Chondrocyte (in vitro differentiated cells): ENCODE measurements at places on chromosomes 4 and X.

DNA sequence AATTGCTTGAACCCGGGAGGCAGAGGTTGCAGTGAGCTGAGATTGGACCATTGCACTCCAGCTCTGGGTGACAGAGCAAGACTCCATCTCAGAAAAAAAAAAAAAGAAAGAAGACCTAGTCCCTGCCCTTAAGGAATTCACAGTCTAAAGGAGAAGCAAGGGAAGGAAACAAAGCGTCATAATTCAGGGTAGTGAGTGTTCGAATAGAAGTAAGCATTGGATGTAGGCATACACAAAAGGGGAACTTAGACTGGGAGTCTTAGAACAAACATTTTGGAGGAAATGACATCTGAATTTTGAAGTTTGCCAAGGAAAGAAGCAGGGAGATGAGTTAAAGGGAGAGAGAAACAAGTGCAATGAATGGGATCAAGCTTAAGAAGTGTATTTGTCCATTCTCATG lies 32.4 kb downstream of the PPM1K start:
- no peak overlapping the region for H3K4me3 ChIP-seq
- H3K4me1 ChIP-seq, result no peaks in the 10 kb centered on the region
- no peak overlapping the region for H3K27ac ChIP-seq

DNA sequence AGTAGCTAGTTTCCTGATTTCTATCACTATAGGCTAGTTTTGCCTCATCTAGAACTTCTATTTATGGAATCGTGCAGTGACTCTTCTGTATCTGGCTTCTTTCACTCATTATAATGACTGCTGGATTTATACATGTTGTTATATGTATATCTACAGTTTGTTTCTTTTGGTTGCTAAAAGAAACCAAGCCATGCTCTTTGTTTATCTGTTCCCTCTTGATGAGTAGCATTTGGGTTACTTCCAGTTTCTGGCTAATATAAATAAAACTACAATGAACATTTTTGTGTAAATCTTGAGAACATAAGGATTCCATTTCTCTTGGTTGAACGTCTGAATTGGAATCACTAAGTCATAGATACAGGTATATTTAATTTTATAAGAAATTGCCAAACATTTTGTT lies 73.9 kb downstream of the ARHGAP24 start:
- H3K36me3 ChIP-seq, result peaks cover 6% of the 10 kb centered on the region
- no peak overlapping the region for H3K27ac ChIP-seq
- DNase-seq, result no peak
- H3K4me3 ChIP-seq, result no peak overlapping the region
- peaks cover 8% of the 10 kb centered on the region for H3K4me1 ChIP-seq

- no peak overlapping the region for H3K4me3 ChIP-seq
- peaks cover 2% of the 10 kb centered on the region for H3K36me3 ChIP-seq
- DNase-seq, result no peak
- no peak overlapping the region for H3K27ac ChIP-seq
- no peaks in the 10 kb centered on the region for H3K27me3 ChIP-seq
- H3K4me1 ChIP-seq, result no peaks in the 10 kb centered on the region
Measured at GRCh38 chr4:141534985-141535384, 101.4 kb upstream of the IL15 start.

GRCh38 chr4:172727631-172728030 lies 441.0 kb upstream of the GALNT7 start:
- H3K4me1 ChIP-seq, result no peaks in the 10 kb centered on the region
- no peak overlapping the region for H3K27ac ChIP-seq
- H3K36me3 ChIP-seq, result no peaks in the 10 kb centered on the region
- no peak for DNase-seq
- no peak overlapping the region for H3K4me3 ChIP-seq
- no peaks in the 10 kb centered on the region for H3K27me3 ChIP-seq

DNA sequence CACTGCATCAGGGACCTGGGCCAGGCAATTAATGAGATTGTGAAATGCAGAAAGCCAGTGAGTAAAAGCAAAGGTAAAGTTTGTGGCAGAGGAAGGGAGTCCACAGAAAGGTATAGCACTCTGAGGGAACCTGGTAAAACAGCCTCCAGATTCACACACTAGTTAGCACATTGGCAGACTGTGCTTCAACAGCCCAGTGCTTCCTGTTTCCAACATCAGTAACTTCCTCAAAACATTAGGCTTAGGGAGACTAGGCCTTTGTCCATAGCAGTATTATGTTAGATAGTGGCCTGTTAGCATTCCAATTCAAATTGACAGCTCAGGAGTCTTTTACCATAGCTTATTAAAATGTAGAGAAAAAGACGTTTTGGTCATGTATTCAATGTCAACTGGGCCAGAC lies 582.6 kb upstream of the ACTRT1 start:
- no peaks in the 10 kb centered on the region for H3K27me3 ChIP-seq
- H3K27ac ChIP-seq, result no peak overlapping the region
- no peak for DNase-seq
- no peaks in the 10 kb centered on the region for H3K4me1 ChIP-seq

GRCh38 chr4:15100994-15101695 lies 98.9 kb downstream of the CPEB2 start:
- H3K36me3 ChIP-seq, result peaks cover 2% of the 10 kb centered on the region
- no peak overlapping the region for H3K4me3 ChIP-seq
- no peak overlapping the region for H3K27ac ChIP-seq
- no peak for DNase-seq
- peaks cover 9% of the 10 kb centered on the region for H3K4me1 ChIP-seq
- no peaks in the 10 kb centered on the region for H3K27me3 ChIP-seq

GRCh38 chr4:118354913-118355312 lies 2.1 kb upstream of the PRSS12 start:
- H3K4me1 ChIP-seq, result peaks cover 27% of the 10 kb centered on the region
- DNase-seq, result no peak
- no peak overlapping the region for H3K4me3 ChIP-seq
- no peaks in the 10 kb centered on the region for H3K36me3 ChIP-seq
- no peak overlapping the region for H3K27ac ChIP-seq

GRCh38 chr4:13126976-13127910 lies 356.9 kb downstream of the RAB28 start:
- H3K27ac ChIP-seq, result no peak overlapping the region
- no peak overlapping the region for H3K4me3 ChIP-seq
- DNase-seq, result no peak

- no peak for DNase-seq
- no peak overlapping the region for H3K4me3 ChIP-seq
- H3K27ac ChIP-seq, result no peak overlapping the region
- no peaks in the 10 kb centered on the region for H3K4me1 ChIP-seq
Measured at GRCh38 chr4:21529214-21529613, 419.4 kb downstream of the KCNIP4 start.

DNA sequence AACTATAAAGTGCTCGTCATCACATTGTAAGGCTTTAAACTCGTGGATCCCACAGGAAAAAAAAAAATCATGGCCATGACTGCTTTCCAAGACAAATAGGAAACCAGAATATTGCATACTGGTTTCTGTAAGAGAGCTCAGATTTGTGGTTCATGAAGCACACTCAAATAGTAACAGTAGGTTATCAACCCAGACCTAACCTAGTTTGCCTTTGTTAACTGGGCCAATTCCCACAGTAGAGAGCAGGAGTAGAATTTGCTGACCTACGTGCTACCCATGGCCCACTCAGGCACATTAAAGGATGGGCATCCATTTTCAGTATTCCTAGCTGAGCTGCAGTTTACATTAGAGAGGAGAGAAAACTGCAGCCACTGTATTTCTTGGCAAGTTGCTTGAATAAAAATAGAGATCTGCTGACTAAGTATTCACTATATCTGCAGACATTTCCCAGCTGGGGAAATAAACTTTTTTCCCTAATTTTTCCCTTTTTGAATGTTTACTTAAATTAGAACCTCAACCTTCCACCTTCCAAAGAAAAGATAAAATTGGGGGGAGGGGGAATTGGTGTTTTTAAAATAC lies 218.5 kb downstream of the SPANXN3 start:
- no peaks in the 10 kb centered on the region for H3K4me1 ChIP-seq
- H3K27me3 ChIP-seq, result no peaks in the 10 kb centered on the region
- H3K4me3 ChIP-seq, result no peak overlapping the region
- no peak overlapping the region for H3K27ac ChIP-seq
- no peaks in the 10 kb centered on the region for H3K36me3 ChIP-seq
- DNase-seq, result no peak

DNA sequence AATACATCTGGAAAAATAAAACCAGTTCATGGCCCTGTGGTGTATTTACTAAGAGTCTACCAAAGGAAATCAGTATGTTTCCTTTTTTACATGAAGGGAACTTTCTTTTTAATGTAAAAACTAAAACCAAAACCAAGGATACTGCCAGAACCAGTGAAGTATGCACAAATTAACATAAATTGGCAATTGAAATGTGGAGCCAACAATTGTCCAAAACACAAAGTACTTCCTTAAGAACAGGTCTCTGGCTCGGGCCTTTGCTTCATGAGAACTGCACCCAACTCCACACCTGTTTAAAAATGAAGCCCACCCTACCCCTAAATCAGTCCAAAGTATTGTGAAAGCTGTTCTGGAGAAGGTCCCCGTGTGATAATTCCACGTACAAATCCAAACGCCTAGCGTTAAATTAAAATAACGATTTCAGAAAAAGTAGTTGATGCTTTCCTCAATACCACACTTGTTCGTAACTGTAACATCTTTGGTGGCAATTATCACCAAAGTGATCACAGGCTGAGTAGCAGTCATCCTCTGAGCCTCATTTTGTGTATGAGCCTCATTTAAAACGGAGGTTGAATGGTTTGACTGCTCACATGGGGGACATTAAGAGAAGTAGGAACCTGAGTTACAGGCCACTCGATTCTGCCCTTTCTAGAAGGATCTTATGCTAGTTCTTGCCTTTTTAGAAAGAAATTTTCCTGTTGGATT lies 93.0 kb downstream of the GEMIN8 start:
- H3K4me3 ChIP-seq, result peak overlapping the region; percentile 86
- H3K36me3 ChIP-seq, result peaks cover 1% of the 10 kb centered on the region
- H3K27ac ChIP-seq, result no peak overlapping the region
- H3K27me3 ChIP-seq, result peaks cover 2% of the 10 kb centered on the region

GRCh38 chr4:70979445-70980008 lies 13.9 kb upstream of the DCK start:
- DNase-seq, result no peak

- H3K4me3 ChIP-seq, result no peak overlapping the region
- no peak overlapping the region for H3K27ac ChIP-seq
- no peak for DNase-seq
Measured at GRCh38 chr4:152380919-152381318, 155.0 kb downstream of the FBXW7 start.

GRCh38 chr4:78310740-78311115 lies 240.8 kb upstream of the ANXA3 start:
- peaks cover 12% of the 10 kb centered on the region for H3K36me3 ChIP-seq
- no peak for DNase-seq
- H3K4me3 ChIP-seq, result no peak overlapping the region
- peaks cover 5% of the 10 kb centered on the region for H3K27me3 ChIP-seq
- no peak overlapping the region for H3K27ac ChIP-seq

- H3K36me3 ChIP-seq, result no peaks in the 10 kb centered on the region
- H3K4me1 ChIP-seq, result peaks cover 45% of the 10 kb centered on the region
- peak overlapping the region; percentile 13 for H3K4me3 ChIP-seq
- H3K27me3 ChIP-seq, result no peaks in the 10 kb centered on the region
Measured at GRCh38 chrX:13899607-13900006, 82.7 kb upstream of the GPM6B start.

DNA sequence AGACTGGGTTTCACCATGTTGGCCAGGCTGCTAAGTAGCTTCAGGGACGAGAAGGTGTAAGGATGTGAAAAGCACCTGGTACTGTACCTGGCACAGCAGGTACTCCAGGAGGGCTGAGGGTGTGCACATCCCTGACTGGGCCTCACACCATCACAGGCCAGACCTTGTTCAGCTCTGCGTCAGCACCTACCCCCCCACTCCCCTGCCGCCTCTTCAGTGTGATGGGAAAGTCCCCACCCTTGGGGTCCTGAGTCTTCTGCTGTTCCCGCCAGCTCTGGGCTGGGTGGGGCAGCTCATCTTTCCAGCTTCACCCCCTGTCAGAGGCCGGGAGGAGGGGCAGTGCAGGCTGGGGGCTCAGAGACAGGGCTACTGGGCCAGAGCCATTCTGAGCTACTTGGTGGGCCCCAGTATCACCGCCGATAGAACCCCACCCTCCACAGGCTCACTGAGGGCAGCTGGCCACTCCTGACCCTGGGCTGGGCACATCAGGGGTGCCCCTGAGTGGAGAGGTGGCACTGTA lies 6.7 kb upstream of the SH3BP2 start:
- H3K4me3 ChIP-seq, result no peak overlapping the region
- peaks cover 3% of the 10 kb centered on the region for H3K36me3 ChIP-seq
- no peak overlapping the region for H3K27ac ChIP-seq
- H3K4me1 ChIP-seq, result peaks cover 3% of the 10 kb centered on the region
- peak; percentile 73 for DNase-seq
- H3K27me3 ChIP-seq, result peaks cover 6% of the 10 kb centered on the region

- H3K27ac ChIP-seq, result no peak overlapping the region
- H3K27me3 ChIP-seq, result no peaks in the 10 kb centered on the region
- H3K36me3 ChIP-seq, result no peaks in the 10 kb centered on the region
- no peak overlapping the region for H3K4me3 ChIP-seq
- H3K4me1 ChIP-seq, result no peaks in the 10 kb centered on the region
Measured at GRCh38 chrX:49977319-49978090, 55.1 kb downstream of the CLCN5 start.

DNA sequence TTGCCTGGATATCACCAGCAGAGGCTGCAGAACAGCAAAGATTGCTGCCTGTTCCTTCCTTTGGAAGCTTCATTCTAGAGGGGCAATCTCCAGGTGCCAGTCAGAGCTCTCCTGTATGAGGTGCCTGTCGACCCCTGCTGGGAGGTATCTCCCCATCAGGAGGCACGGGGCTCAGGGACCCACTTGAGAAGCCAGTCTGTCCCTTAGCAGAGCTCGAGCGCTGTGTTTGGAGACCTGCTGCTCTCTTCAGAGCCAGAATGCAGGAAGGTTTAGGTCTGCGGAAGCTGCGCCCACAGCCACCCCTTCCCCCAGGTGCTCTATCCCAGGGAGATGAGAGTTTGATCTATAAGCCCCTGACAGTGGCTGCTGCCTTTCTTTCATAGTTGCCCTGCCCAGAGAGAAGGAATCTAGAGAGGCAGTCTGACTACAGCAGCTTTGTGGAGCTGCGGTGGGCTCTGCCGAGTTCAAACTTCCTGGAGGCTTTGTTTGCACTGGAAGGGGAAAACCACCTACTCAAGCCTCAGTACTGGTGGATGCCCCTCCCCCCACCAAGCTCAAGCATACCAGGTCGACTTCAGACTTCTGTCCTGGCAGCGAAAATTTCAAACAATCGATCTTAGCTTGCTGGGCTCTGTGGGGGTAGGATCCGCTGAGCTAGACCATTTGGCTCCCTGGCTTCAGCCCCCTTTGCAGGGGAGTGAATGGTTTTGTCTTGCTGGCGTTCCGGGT lies 57.9 kb downstream of the DKK2 start:
- peak overlapping the region; percentile 36 for H3K27ac ChIP-seq
- DNase-seq, result peak; percentile 60
- peaks cover 20% of the 10 kb centered on the region for H3K36me3 ChIP-seq
- peaks cover 16% of the 10 kb centered on the region for H3K4me1 ChIP-seq
- no peak overlapping the region for H3K4me3 ChIP-seq
- no peaks in the 10 kb centered on the region for H3K27me3 ChIP-seq

- no peak overlapping the region for H3K4me3 ChIP-seq
- no peak for DNase-seq
- H3K27me3 ChIP-seq, result peaks cover 31% of the 10 kb centered on the region
- no peaks in the 10 kb centered on the region for H3K36me3 ChIP-seq
- H3K4me1 ChIP-seq, result no peaks in the 10 kb centered on the region
Measured at GRCh38 chr4:99648321-99648720, 9.3 kb downstream of the C4orf54 start.

GRCh38 chr4:71107726-71108125 lies 114.3 kb downstream of the DCK start:
- no peaks in the 10 kb centered on the region for H3K4me1 ChIP-seq
- no peaks in the 10 kb centered on the region for H3K36me3 ChIP-seq
- peaks cover 14% of the 10 kb centered on the region for H3K27me3 ChIP-seq
- H3K4me3 ChIP-seq, result no peak overlapping the region
- no peak for DNase-seq
- no peak overlapping the region for H3K27ac ChIP-seq
